Activated T-helper 1 cell treated with Interleukin-2 at 50 U/mL for 16 hours (primary cell): ENCODE measurements at places on chromosomes 4 and X.

GRCh38 chr4:152245680-152246079, 290.2 kb downstream of the FBXW7 start:
- DNase-seq = no peak

- DNase-seq = no peak
Measured at GRCh38 chr4:22201256-22201655, 252.7 kb upstream of the KCNIP4 start.

- DNase-seq = no peak
Measured at GRCh38 chrX:30568136-30568535, 9.4 kb downstream of the TASL start.

GRCh38 chr4:176709417-176709816, 83.3 kb downstream of the VEGFC start:
- no peak for DNase-seq

GRCh38 chr4:183658362-183659028, 490 bp downstream of the RWDD4 start:
- DNase-seq = no peak
